NCI-H748 treated with DMSO at 0.1 percent for 48 hours (cell line): ENCODE measurements at places on chromosomes 5 and 9.
A peak's percentile ranks its signal among the peaks of the same experiment; 100 is the strongest.

DNA sequence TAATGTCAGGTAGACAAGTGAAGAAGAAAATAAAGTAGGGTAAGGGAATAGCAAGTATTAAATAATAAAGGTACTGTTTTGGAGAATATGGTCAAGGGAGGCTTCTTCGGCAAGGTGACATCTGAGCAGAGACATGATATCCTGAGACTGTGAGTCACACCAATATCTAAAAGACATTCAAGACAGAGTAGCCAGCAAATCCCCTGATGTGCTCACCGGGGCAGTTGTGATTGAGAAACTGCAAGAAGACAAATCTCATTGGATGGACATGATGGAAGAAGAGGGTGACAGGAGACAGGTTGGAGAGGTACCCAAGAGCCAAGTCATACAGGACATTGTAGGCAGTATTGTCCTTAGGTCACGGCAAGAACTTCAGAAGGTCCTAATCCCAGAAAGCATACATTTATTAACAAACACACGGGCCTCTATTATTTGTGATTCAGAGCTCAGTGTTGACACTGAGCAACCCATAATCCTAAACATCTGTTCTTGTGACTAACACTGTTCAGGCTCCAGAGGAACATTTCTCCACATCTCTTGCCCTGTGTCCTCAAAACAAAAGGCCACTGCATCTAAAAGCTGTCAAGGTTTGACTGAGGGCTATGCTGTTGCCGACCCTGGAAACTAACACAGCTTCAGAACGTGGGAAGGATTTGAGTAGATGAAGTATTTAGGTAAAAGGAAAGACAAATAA, 258.7 kb upstream of the CLINT1 start:
- no peak for DNase-seq

DNA sequence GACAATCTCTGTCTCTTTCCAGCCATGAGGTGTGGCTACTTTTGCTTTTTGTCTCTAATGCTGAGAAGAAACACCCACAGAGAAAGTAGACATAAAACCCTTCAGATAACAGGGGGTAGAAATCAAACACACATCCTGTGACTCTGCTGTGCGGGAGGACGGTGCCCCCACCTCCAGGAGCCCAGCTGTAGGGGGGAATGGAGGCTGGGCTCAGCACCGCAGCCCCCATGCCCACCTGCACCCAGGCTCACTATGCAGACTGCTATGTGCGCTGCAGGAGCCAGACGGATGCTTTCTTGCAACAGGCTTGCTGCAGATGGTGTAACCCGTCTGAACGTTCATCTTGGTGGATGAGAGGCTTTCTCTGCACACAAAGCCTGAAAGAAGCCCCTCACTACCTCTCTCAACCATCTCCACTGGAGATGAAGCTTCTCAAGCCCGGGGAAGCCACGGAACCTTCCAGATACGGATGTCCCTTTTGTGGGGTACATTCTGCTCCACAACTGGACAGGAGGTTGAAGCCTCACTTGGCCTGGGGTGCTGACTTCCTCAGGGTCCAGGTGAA, 207.2 kb downstream of the GADD45G start:
- no peak for DNase-seq

DNA sequence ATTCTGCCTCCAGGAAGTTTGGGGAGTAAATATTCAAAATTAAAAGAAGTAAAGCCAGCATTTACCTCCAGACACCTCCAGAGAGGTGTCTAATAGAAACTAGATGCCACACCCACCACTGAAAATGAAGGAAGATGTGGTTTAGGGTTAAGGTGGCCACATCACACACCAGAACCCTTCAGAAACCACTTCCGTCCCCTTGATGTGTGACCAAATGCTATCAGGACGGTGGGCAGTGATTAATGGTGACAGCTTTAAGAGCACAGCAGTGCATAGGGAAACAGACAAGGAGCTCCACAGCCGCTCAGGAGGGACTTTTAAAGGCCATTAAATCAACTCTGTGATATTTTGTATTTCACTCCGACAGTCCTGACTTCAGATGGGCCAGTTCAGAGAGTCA, 295.2 kb downstream of the BRINP1 start:
- DNase-seq: no peak

DNA sequence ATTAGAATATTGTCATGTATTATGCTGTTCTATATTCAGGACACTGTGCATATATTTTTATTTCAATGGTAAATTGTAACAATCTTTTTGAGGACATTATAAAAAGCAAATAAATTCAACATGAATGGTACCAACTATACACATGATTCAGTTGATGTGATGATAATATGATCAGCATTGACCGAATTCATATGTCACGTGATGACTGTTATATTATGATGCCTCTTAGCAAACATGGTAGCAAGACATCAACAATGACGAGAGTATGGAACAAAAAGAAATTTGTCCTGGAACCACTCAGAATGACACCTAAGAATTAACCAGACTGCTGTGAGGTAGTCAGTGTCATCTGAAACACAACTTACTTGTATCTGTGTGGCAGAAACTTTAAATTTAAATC, 161.5 kb upstream of the OR13F1 start:
- DNase-seq: no peak

- DNase-seq: no peak
Measured at GRCh38 chr5:38543074-38543473, 13.4 kb downstream of the LIFR start.

DNA sequence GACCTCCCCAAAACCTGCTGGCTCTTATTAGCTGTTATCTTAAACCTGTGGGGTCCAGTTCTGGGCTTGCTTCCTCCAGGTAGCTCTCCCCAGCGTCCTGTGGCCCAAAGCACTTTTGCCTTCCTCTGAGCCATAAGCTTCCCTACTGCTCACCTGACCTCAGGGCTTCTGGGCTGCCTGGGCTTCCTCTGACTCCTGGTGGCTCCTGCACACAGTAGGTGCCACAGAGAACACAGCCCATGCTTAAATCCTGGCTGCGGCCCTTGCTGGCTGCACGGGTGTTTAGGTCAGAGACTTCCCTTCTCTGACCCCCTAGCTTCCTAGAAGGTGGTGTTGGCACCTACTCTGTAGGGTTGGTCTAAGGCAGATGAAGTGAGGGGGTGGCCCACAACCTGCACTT, 2.5 kb downstream of the RALGDS start:
- no peak for DNase-seq

DNA sequence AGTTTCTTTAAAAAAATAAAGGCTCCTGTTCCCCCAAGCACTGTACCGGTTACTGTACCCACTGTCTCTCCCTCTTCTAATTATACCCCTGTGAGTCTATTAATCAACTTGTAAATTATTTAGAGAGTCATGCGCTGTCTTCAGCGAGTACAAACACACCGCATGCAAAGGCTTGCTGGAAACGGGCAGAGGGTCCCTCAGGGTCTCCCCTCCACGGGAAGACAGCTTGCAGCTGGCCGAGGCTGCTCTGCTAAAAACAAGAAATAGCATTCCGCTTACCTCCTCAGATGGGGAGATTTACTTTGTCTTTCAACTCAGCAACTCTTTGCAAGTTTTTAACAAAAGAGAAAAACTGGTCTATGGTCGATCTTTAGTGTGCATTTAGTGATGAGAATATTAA, 71.8 kb downstream of the AK8 start:
- DNase-seq: no peak

- DNase-seq: peak; percentile 72
Measured at GRCh38 chr9:7983490-7983889, 183.9 kb upstream of the DMAC1 start.

- no peak for DNase-seq
Measured at GRCh38 chr5:41770799-41771198, 99.4 kb downstream of the OXCT1 start.

- DNase-seq: peak; percentile 59
Measured at GRCh38 chr5:180670586-180671359, 21.4 kb upstream of the FLT4 start.

DNA sequence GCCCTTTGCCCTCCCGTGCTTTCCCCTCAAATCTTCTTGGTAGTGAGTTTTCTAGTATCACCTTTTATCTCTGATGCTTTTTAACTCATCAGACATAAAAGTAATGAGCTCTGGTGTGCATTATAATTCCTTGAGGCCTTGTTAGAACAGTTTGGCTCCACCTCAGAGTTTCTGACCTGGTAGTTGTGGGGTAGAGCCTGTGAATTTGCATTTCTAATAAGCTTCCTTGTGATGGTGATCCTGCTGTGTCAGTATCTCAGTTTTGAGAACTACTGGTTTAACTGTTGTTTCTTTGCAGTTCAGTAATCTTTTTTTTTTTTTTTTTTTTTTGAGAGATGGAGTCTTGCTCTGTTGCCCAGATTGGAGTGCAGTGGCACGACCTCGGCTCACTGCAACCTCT, 31.1 kb downstream of the UBE2D2 start:
- DNase-seq: no peak

GRCh38 chr5:36442352-36442751, 140.7 kb upstream of the RANBP3L start:
- no peak for DNase-seq

DNA sequence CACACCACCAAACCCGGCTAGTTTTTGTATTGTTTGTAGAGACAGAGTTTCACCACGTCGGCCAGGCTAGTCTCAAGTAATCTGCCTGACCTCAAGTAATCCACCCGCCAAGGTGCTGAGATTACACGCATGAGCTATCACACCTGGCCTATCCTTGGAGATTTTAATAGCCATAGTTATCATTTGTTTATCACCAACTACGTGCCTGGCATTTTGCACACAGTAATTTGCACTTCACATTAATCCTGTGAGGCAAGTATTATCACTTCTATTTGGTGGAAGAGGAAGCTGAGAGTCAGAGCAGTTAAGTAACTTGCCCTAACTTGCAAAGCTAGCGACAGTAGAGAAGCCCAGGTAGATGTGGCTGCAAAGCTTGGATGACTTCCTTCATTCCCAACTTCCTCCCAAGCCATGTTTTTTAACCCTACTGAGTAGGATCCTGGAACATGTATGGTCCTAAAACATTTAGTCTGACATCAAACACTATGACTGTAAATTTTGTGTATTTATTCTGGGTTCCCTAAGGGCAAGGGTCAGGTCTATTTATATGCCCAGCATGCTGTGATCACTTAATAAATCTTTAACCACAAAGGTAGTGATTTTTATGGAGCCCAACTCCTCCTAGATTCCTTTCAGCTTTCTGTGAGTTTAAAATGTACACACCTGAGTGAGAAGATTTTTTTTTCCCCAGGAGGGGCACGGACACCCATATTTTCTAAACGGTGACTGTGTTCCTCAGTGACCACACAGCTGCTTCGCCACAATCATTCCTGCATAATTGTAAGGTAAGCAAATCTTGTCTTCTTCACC, 100.2 kb upstream of the RAI14 start:
- peak; percentile 45 for DNase-seq

GRCh38 chr9:101443364-101443771, 7.8 kb upstream of the ALDOB start:
- no peak for DNase-seq

DNA sequence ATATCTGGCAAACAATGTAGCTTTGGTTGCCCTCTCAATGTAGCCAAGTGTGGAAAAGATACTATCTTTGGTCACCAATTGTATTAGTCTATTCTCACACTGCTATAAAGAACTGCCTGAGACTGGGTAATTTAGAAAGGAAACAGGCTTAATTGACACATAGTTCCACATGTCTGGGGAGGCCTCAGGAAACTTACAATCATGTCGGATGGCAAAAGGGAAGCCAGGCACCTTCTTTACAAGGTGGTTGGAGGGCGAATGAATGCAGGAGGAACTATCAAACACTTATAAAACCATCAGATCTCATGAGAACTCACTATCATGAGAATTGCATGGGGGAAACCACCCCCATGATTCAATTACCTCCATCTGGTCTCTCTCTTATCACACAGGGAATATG, 133.1 kb upstream of the TBCA start:
- DNase-seq: no peak

- DNase-seq: no peak
Measured at GRCh38 chr9:71665247-71665646, 103.1 kb downstream of the CEMIP2 start.

GRCh38 chr9:128684325-128685199, 4.5 kb upstream of the SET start:
- DNase-seq: no peak

GRCh38 chr9:967903-968641, 8.4 kb upstream of the DMRT3 start:
- DNase-seq: peak; percentile 54

GRCh38 chr9:26725573-26725972, 167.0 kb downstream of the CAAP1 start:
- DNase-seq: no peak

- DNase-seq: no peak
Measured at GRCh38 chr5:74279244-74279643, 361.3 kb downstream of the ENC1 start.

- no peak for DNase-seq
Measured at GRCh38 chr5:24621792-24622191, 23.0 kb downstream of the CDH10 start.

DNA sequence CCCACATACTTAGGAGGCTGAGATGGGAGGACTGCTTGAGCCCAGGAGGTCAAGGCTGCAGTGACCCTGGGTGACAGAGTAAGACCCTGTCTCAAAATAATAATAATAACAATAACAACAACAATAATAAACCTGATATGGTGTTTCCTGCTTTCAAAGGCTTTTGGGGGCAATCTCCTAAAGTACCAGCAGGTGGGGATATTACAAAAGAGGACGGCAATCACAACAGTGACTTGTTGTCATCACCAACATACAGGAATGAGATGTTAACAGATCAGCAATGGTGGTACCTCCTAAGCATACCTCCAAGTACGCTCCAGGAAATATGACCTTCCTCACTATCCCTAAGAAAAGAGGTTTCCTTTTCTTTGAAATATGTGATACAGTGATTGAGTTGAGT, 91.1 kb upstream of the RNF180 start:
- no peak for DNase-seq

GRCh38 chr5:93594591-93595419, 11.8 kb downstream of the NR2F1 start:
- no peak for DNase-seq

- DNase-seq: no peak
Measured at GRCh38 chr5:137621861-137622823, 113.7 kb downstream of the KLHL3 start.

GRCh38 chr5:11214864-11215644, 454.0 kb upstream of the DAP start:
- no peak for DNase-seq

DNA sequence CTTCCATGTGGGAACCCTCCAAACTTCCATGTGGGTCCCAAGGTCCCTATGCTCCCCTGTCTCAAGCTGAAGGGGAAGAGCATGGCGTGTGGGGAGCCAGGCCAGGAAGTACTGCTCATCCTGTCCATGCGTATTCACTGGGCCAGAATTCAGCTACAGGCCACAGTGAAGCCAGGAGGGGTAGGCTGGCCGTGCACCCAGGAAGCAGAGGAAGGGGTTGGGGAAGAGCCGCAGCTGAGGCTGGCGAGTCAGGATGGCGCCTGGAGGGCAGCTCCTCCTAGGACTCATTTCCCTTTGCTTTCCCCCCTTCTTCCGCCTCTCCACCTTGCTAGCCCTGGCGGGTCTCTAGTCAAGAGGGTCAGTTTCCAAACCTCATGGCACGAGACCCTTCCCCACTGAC, 57.4 kb downstream of the ROPN1L start:
- DNase-seq: no peak

- no peak for DNase-seq
Measured at GRCh38 chr5:154410008-154410407, 35.8 kb upstream of the SAP30L start.

DNA sequence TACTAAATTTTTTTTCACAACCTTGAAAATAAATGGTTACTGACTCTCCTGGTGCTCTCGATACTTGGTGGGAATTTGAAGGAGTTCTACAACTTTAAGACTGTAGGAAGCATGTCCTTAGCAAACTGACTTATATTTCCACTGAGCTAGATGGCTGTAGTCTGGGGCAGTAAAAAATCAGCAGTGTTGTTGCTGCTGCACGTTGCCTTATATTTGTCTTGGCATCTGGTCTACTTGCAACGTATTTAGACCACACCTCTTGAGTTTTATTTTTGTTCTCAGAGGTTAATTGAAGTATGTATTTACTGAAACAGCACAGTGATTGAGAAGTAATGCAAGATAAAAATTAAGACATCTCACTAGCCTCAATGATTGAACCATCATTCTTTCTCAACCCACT, 76.3 kb downstream of the ERMP1 start:
- no peak for DNase-seq
